HCT116 (cell line): ENCODE measurements at places on chromosomes 11 and 22.

DNA sequence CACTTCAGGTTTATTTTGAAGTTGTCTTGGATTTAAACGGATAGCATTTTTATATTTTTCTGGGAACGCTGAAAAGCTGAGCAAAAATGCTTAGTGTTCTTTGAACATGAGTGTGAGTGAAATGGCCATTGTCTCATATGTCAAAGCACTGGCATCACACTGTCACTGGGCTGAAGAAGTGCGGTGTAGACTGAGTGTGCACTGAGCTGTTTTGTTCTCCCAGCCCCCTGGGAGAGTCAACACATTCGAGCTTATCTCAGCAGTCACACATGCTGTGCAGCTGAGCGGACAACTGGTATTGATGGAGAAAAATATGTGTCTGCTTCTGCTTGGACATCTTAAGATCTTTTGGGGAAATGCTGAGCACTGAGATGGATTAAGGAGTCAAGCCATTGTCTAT is 90.8 kb downstream of the TECTA start:
- no peak for DNase-seq

DNA sequence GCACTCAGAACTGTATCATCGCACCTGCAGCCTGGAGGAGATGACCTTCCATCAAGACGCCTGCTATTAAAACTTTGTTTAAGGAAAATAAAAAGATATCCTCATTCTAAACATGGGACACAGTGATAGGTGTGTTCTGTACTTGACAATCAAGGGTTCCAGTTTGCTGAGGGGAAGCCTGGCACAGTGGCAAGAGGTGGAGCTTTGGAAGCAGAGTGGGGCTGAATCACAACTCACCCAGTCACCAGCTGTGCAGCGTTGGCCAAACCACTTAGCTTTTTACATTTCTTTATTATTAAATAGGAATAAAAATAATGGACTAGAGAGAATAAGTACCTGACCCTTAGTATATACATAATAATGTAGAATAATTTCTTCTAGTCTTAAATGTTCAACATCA is 220.7 kb downstream of the TENM4 start:
- DNase-seq: no peak

DNA sequence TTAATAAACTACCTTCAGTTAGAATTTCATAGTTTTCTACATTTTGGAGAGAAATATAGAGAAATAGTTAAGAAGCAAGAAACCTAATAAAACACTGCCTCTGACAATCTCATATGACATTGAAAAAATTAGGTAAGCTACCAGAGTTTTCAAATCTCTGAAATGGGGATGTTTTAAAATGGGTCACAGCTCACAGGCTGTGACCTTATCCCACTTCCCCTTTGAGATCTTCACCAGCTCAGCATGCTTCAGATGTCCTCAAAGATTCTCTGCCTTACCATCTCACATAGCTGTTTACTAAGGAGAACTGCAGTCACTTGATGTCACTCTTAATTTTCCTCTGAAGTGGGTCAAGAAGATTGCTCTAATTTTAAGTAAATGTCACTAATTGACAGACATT is 717.8 kb downstream of the JRKL start:
- no peak for DNase-seq

DNA sequence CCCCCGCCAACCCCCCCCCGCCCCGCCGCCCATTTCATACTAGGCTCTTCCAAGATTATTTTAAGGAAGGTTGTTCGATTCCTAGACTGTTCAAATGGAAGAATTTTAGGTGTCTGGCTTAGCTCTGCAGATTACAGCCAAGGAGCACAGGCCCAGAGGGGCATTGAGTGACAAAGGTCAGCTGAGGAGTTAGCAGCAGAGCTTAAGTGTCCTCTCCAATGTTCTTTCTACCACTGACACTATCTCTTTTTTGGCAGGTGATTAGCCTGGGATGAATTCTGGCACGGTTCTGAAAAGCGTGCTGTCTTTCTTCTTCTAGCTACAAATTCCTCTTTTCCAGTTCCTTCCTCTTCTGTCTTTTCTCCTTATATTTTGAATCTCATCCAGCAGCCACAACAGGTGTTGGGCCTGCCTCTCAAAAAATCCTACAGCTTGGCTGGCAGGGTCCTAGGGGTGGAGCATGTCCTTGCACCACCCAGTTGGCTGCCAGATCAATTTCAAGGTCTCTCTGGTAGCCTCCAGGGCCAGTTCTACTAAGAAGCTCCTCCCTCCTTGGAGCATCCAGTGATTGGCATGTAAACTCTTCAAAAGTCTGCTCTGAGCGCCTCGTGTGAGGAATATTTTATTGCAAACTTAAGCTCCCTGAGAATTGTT is 23.0 kb downstream of the KCNE3 start:
- no peak for DNase-seq

GRCh38 chr11:117334896-117335295 is 7.2 kb downstream of the CEP164 start:
- DNase-seq: no peak

- DNase-seq: no peak
Measured at GRCh38 chr22:30209642-30210041, 36.9 kb downstream of the LIF start.
